Right cardiac atrium (tissue), 5 donors: ENCODE measurements at places on chromosomes 2 and 18.
A peak's percentile ranks its signal among the peaks of the same experiment; 100 is the strongest.

GRCh38 chr2:200223205-200223784 lies 83.2 kb upstream of the SPATS2L start:
- DNase-seq = no peak

- no peak for DNase-seq
These were observed 426.2 kb upstream of the MEX3C start for GRCh38 chr18:51623653-51624052.

- DNase-seq = no peak
These were observed 87.5 kb upstream of the COPS8 start for GRCh38 chr2:236998236-236998635.

GRCh38 chr2:85169581-85169980 lies 36.4 kb downstream of the TCF7L1 start:
- no peak for DNase-seq

DNA sequence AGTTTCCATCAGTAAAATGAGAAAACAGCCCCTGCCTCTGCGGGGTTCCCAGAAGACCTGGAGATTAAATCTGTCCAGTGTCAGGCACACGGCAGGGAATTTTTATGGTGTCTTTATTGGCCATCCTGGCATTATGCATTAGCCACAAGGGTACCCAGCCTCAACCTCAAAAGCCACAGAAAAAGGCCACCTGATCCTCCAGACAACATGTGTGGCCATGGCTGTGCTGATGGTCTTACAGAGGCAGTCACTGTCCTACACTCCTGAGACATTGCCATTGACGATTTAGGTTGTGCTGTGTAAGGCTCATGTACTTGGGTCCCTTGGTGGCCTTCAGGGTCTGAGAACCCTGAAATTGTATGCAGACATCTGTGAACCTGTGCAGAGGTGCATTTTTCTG lies 115.6 kb downstream of the SMAD7 start:
- DNase-seq = peak; percentile 3

- no peak for DNase-seq
These were observed 77.2 kb downstream of the C1D start for GRCh38 chr2:67985586-67985985.

GRCh38 chr2:238465487-238466242 lies 38.9 kb downstream of the ASB1 start:
- no peak for DNase-seq

DNA sequence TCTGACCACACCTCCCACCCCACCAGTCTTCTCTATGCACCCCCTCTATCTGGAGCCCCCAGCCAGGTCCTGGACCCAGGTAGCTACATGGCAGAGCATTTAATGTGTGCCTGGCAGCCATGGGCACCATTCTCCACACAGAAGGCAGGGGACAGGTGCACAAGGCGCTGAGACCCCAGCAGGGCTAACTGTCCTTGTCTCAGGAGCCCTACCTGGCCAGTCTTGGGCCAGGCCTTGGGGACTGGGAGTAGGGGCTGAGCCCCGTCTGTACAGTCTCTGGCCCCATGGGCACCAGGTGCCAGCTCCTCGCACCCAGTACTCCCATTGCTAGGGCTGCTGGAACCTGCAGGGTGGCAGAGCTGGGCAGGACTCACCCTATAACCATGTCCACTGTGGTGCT lies 2.9 kb downstream of the GNLY start:
- DNase-seq = no peak

- peak; percentile 67 for DNase-seq
These were observed 79.1 kb downstream of the MCFD2 start for GRCh38 chr2:46836295-46837111.

DNA sequence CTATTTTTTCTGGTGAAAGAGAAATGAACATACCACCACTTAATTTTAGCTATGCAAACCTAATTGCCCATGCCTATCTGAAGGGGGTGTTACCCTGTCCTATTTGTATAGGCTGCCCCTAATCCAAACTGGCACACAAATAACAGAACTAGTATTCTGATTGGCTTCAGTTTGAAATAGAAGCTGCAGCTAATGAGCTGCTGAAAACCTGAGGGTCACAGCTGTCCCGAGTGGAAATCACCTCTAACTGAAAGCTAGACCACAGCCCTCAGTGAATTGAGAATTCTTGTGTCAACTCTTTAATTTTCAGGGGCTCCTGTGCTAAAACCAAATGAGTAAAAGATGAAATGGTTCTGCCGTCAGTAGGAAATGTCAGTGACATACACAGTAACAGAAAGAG lies 28.7 kb downstream of the CCDC141 start:
- DNase-seq = no peak

DNA sequence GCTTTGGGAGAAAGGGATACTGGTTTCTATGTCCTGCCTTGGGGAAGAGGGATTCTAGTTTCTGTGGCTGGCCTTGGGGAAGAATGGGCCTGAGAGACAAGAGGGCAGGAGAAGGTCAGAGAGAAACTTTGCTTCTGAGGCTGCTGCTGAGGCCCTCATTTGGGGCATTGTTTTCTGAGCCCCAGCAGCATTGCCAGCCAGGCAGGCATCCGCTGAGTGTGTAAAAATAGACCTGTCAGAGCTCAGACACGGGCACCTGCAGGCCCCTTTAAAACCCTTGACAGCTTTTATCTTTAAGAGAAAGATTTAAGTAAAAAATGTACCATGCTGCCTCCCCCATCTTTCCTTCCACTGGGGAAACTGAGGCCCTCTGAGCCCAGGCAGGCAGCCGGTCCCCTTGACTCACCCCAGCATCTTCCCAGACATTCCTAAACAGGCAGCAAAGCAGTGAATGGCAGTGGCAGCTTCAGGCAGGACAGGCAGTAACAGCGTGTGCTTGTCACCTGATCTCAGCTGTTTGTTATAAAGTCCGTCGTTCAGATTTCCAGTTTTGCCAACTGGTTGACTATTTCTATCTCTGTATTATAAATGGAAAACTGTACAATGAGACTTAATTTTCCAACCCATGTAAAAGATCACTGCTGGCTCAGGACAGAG lies 27.6 kb downstream of the MLPH start:
- DNase-seq = no peak

- no peak for DNase-seq
These were observed 147.1 kb downstream of the PHLPP1 start for GRCh38 chr18:62862466-62862865.

DNA sequence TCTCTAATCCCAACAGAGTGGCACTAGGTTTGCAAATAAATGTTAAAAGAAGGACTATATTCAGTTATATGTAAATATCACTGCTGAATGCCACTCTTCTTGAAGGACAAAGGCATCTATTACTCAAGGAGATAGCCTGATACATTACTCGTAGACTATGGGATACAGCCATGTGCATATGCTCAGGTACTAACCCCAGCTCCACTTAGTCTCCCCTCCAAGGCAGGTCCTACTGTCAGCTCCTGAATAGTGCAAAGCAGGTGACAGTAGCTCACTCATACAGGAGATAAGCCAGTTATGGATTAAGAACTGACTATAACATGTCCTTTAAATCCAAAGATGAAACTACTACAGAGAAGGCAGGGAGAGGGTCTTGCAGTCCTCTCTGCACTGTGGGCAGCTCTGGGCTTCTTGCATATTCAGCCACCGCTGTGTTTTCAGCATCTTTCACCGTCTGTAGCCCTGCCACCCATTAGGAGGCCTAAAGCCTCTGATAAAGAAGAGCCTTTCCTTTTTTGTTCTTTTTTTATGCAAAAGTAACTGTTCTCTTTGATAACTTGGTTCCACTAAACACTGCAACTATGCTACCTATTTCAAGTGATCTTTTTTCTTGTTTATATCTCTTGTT lies 135.1 kb upstream of the EPB41L3 start:
- DNase-seq = no peak

DNA sequence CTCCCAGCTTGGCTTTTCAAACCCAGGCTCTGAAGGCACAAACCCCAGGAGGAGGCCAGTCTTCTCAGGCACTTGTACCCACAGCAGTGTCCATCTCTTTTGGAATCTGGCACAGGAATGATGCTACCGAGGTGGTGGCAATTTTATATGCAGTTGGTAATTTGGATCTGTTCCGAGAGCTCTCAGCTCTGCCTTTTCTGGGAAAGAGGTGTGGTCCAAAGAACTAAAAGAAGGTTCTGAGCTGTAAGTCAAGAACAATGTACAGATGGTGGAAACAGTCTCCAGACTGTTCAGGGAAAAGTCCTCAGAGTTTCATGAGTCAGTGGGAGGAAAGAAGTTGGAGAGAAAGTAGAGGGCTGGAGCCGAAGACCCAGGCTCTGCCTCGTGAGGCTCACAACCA lies 353.4 kb downstream of the TGIF1 start:
- DNase-seq = no peak

DNA sequence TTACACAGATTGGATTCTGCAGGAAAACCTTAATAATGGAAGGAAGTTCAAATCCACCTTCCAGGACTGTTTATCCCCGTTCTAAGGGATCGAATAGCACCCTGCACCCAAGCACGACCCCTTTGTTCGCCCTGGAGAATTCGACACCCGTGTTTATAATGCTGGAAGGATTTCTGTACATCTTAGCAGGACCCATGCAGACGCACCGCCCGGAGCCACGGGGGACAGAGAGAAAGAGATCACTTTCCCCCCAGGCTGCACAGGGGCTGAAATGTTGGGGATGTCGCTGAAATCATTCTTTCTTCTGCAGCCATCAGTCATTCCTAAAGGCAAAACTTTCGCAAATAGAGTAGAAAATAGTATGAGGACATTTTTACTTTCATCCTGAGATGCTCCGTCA lies 238.7 kb upstream of the SALL3 start:
- DNase-seq = no peak

- no peak for DNase-seq
These were observed 32.4 kb downstream of the WDR43 start for GRCh38 chr2:28926847-28927246.

DNA sequence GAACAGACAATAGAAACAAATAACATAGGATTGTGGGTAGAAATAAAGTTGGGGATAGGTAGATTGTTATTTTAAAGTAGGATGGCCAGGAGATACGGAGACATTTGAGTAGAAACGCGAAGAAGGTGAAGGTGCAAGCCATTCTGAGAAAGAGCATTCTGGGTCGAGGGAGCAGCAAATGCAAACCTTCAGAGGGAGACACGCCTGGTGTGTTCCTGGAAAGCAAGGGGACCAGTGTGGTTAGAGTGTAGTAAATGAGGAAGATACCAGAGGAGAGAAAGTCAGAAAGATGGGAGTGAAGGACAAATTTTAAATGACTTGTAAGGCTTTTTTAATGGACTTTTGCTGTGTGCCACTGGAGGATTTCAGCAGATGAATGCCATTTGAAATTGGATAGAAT lies 1.7 kb downstream of the CYP20A1 start:
- DNase-seq = no peak

GRCh38 chr2:134128746-134129145 lies 125.1 kb upstream of the MGAT5 start:
- no peak for DNase-seq

- DNase-seq = no peak
These were observed 34.6 kb upstream of the SPP2 start for GRCh38 chr2:234015861-234016260.

DNA sequence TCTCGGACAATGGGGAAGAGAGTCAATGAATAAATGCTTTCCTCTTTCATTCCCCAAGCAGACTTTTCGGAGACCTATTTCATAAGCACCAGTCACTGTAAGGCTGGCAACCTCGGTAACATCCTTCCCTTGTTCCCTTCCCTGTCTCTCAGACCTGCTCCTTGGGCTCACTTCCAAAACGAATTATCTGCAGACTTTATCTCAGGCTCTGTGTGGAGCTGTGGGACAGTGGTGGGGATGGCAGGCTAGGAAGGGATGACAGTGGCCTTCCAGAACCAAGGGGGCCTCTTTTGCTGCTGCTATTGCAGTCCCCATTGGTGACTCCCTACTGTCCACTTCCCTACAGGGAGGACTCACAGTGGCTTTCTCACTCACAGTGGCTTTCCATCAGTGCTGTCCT lies 185.6 kb upstream of the MEX3C start:
- DNase-seq = no peak

DNA sequence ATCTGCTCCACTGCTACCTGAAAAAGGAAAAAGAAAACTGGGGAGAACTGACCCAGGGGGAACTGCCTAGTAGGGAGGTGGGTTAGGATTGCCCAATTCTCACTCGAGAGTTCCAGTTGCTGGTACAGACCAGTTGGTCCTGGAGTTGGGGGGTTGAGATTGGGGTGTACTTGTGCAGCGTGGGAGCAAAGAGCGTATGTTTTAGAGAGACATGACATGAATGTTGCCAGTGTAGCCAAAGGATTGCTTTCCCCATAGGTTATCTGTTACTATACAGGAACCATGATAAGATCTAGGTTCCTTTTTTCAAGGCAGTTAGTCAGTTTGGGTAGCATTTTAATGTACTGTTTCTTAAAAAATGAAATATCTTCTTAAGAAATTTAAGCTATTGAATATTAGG lies 68.6 kb downstream of the APLF start:
- no peak for DNase-seq

DNA sequence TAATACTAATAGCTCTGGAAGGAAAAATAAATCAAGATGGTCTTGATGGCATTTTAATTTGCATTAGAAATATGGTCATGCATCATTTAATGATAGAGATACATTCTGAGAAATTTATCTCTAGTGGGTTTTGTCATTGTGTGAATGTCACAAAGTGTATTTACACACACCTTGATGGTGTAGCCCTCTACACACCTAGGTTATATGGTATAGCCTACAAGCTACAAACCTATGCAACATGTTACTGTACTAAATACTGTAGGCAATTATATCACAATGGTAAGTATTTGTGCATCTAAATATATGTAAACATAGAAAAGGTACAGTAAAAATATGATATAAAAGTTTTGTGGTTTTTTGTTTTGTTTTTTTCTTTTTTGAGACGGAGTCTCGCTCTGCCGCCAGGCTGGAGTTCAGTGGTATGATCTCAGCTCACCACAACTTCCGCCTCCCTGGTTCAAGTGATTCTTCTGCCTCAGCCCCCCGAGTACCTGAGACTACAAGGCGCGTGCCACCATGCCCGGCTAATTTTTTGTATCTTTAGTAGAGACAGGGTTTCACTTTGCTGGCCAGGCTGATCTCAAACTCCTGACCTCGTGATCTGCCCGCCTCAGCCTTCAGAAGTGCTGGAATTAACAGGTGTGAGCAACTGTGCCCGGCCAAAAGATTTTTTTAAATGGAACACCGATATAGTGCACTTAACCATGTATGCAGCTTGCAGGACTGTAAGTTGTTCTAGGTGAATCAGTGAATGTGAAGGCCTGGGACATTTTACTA lies 83.7 kb upstream of the UBXN4 start:
- DNase-seq = no peak

GRCh38 chr18:28432339-28432738 lies 255.4 kb upstream of the CDH2 start:
- DNase-seq = no peak

DNA sequence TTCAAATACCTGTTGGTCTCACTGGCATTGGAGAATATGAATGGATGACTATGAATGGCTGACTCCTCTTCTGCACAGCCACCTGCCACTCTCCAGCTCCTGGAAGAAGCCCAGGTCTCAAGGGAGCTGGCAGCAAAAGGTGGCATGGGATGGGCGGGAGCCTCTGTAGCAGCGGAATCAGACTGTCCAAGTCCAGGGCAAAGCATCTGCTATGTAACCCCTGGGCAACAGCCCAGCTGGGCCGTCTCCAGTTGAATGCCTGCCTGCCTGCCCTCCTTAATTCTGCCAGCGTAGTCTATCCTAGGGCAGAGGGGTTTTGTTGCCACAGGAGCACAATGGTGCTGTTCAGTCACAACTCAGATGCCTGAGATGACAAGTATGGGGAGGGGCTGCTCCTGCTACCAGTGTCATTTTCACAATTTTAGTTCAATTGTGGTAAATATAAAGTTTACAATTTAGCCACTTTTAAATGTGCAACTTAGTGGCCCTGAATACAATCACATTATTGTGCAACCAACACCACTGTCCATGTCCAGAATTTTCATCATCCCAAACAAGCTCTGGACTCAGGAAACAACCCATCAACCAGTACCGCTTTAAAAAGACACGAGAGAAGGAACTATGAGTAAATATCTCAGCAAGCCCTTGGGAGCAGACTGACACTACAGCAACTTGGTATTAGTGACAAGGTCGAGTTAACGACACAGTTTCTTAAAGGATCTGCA lies 115.2 kb downstream of the MYO5B start:
- DNase-seq = peak; percentile 64
